Stomach (tissue), 19 donors: ENCODE measurements at places on chromosomes 3 and 15. TPM values are rescaled to one million over a fixed set of nuclear protein-coding genes. Genes with fewer than 3 reads are reported as not detected.

Gene PTX3
- total RNA-seq = 25.7 TPM

Gene CFAP44
- 33.6 TPM for total RNA-seq

Gene OR5K1
- not detected for total RNA-seq

Gene OR5H6
- total RNA-seq = not detected

Gene CD276
- total RNA-seq = 24.4 TPM

GRCh38 chr15:23648920-23649515 lies 1.4 kb upstream of the MAGEL2 start:
- DNase-seq = peak; percentile 70

DNA sequence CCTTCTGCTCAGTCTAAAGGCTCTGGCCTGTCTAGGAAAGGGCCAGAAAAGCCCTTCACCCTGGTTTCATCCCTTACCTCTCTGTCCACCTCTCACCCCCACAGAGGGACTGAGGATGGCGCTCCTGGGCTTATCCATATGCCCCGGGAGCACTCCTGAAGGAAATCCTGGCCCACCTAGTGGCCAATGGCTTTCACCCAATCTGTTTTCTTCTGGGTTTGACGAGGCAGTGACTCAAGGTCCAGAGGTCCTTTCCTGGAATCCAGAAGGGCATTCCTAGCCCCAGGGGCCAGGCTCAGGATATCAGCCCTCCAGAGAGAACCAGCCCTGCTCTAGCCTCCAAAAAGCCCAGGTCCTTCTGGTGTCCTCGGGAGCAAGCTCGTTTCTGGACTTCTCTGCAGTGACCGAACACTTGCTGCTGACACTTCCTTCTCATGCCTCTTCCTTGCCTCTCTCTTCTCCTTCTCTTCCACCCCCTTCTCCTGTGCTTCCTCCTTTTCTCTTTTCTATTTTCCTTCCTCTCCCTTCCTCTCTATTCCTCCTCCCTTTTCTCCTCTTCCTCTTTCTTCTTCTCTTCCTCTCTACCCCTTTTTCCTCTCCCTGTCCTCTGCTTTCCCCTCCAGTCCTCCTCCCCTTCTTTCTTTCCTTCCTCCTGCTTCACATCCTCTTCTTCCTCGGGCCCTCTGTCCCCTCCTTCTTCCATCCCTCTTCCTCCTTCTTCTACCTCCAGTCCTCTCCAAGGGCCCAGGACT lies 59.6 kb downstream of the RHCG start:
- no peak for DNase-seq

DNA sequence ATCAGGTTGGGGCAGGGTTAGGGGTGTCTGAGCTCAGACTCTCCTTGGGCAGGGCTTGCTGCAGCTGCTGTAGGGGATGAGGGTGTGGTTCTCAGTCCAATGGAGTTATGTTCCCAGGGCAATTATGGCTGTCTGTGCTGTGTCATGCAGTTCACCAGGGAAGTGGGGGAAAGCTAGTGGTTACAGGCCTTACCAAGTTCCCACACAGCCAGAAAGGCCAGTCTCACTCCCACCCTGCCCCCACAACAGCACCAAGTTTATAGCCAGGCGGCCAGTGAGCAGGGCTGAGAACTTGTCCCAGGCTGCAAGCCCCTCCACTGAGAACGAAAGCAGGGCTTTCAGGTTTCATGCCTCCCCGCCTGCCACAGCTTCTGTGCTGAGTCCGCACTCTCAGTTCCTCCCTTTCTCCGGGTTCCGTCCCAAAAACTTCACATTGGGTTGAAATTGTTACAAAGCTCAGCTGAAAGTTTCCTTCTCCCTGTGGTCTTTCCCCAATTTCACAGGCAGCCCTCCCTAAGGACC lies 19.6 kb upstream of the CPOX start:
- DNase-seq = no peak

GRCh38 chr3:178385280-178385952 lies 150.8 kb upstream of the KCNMB2 start:
- peak; percentile 71 for DNase-seq

GRCh38 chr15:51621936-51622603 lies 501 bp downstream of the DMXL2 start:
- DNase-seq = peak; percentile 78

DNA sequence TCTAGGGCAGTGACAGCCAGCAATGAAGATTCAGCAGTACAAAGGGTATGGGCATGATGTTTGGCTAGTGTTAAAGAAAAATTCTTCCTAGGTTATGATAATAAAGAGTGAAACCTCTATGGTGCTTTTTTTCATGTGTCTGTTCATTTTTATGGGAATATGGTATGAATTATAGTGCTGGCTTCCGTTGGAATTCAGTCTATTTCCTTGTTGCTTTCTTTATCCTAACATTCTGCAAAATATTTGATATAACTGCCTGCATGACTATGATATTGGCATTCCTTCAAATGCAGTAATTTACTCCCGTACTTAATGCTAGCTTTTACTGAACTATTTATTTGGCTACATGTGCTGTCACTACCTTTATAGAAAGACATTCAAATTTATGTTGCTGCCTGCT lies 57.6 kb upstream of the ATP11B start:
- no peak for DNase-seq

DNA sequence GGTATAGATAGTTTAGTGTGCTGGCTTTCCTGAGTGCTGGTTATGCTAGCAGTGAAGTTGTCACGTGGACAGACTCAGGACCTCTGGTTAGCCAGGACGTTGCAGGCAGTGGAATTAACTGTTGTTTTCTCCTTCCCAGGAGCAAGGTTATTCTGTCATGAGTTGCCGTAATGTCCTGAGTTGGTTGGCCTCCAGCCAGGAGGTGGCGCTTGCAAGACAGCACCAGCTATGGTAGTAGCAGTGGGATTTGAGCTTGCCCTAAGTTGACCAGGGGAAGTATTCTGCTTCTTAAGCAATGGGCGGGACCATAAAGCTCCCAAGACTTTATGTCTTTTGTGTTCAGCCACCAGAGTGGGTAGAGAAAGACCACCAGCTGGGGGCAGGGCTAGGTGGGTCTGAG lies 240.7 kb upstream of the DNAJC19 start:
- DNase-seq = no peak

DNA sequence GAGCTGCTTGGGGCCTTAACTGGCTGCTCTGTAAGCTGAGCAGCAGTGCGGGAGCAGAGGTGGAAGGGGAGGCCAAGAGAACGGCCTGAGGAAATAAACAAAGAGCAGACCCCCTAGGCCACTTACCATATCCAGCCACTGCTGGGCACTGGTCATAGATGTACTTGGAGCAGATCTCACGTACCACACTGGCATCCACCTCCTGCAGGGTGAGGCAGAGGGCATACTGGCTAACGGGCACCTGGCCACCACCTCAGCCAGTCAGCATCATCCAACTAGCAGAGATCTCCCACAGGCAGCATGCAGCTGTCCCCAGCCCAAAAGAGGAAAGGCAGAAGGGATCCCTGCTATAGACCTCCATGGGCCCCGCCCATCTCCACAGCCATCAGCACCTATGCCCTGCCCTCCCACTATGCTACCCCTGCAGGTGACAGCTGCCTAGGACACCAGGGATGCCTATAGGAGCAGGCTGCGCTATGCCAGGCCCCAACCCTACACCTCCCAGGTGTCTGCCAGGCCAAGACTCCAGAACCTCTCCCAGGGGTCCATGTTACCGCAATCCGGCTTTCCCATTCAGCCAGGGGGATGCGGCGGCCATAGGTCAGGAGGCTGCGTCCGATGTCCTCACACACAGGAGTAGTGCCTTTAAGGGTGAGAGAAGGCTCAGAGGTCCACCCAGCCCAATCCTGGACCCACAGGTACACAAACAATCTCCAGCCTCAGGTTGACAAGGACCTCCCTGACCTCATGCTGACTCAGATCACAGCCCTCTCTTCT lies 4.6 kb upstream of the COL7A1 start:
- no peak for DNase-seq

- no peak for DNase-seq
Measured at GRCh38 chr3:12995389-12996180, 77.6 kb downstream of the IQSEC1 start.

GRCh38 chr3:147412261-147412916 lies 3.2 kb downstream of the ZIC1 start:
- peak; percentile 34 for DNase-seq
